Neural crest cell (in vitro differentiated cells): ENCODE measurements at places on chromosomes 2 and 18. TPM values are rescaled to one million over a fixed set of nuclear protein-coding genes. Genes with fewer than 3 reads are reported as not detected.

- no peak for DNase-seq
Measured at GRCh38 chr18:473802-474201, 26.7 kb downstream of the COLEC12 start.

Gene SAG
- not detected in 2 replicates for total RNA-seq

- DNase-seq: peak; percentile 88
Measured at GRCh38 chr2:10434886-10435819, 13.0 kb downstream of the ODC1 start.

GRCh38 chr2:117774716-117775115 lies 39.8 kb upstream of the DDX18 start:
- DNase-seq: no peak

- DNase-seq: no peak
Measured at GRCh38 chr2:197296835-197297234, 13.7 kb downstream of the ANKRD44 start.

Gene CHRND
- total RNA-seq: 4.1 and 5.8 TPM in 2 replicates

Gene ARHGAP25
- 2.5 and 3.0 TPM in 2 replicates for total RNA-seq

DNA sequence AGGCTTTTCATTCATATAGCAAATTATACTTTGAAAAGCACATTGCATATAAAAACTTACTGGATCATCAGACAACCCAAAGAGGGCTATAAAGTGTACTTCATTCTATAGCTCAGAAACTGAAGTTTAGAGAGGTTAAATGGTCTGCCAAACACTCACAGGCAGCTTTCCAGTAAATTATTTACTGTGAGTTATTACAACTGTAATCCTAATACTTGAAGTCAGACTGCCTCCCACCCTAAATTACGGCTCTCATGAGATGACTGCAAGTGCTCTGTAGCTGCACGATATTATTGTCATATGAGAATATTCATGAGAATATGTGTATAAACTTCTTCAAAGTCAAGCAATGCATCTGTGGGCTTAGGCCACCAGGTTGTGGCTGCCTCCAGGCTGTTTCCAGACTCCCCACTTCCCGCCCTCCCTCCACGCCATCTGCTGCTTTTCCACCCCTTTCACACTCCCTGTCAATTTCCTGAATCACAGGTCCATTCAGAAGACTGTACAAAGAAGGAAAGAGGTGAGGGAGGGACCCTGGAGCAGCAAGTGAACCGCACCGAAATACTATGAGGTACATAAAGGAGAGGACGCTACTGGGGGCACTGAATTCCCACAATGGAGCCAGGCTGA lies 111.1 kb upstream of the SPOPL start:
- DNase-seq: no peak

GRCh38 chr2:105081006-105081601 lies 43.2 kb downstream of the MRPS9 start:
- no peak for DNase-seq

Gene NEU4
- 0.14 and 0.25 TPM in 2 replicates for total RNA-seq

DNA sequence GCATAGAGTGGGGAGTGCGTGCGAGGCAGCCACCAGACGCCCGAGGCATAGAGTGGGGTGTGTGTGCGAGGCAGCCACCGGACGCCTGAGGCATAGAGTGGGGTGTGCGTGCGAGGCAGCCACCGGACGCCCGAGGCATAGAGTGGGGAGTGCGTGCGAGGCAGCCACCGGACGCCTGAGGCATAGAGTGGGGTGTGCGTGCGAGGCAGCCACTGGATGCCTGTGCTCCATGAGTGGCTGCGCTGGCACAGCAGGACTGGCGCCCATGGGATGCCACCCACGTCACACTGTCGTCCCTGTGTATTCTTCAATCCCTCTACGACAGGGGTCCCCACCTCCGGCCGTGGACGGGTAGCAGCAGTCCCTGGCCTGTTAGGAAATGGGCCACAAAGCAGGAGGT lies 221.9 kb downstream of the HDAC4 start:
- DNase-seq: no peak

Gene CIB4
- not detected in 2 replicates for total RNA-seq

Gene DNAJC10
- total RNA-seq: 103 and 114 TPM in 2 replicates

- no peak for DNase-seq
Measured at GRCh38 chr2:51065276-51065675, 33.3 kb upstream of the NRXN1 start.

DNA sequence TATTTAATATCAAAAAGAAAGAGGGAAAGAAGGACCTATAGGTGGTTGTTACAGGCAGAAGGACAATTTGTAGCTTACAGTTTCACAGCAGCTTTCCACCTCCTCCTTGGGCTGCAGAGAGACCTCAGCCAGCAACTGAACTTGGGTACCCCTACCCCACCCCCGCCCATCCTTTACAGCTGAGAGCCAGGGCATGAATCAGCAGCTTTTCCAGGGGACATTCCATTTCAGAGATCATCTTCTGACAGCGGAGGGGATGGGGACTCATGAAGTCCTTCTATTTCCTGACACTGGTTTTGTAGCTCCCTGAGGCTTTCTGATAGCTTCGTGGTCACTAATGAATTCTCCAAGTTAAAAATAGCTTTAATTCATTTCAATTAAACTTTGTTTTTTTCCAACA lies 96.4 kb downstream of the ITGB1BP1 start:
- DNase-seq: no peak

Gene MATN3
- total RNA-seq: 1.3 and 1.9 TPM in 2 replicates

- DNase-seq: no peak
Measured at GRCh38 chr2:41329040-41329439, 718.8 kb upstream of the PKDCC start.

DNA sequence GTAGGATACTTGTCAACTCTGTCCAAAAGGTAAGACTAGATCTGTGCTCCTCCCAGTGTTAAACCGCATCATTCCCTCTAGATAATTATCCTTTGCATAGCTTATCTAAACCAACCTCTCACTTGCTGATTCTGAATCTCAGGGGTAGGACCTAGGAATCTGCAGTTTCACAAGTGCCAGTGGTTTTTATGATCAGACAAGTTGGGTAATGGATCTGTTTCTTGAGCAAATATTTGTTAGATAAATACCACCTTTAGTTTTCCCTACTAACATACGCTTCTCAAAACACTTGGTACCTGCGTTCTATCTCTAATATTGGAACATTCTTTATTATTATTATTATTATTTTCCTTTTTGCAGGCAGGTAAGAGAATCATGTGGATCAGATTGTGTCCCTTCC lies 439.9 kb downstream of the PTPRM start:
- DNase-seq: no peak

DNA sequence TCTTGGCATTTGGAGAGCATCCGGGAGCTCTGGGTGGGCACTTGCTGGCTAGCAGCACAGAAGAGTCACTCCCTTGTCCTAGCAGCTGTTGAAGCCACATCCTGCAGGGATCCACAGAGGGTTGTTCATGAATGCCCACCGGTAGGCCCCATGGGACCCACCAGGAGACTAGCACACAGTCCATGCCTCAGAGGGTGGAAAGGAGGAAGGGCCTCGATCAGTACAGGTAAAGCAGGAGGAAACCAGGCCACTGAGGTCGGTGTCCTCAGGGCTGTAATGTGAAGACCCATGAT lies 205.8 kb downstream of the SEPTIN10 start:
- DNase-seq: no peak

DNA sequence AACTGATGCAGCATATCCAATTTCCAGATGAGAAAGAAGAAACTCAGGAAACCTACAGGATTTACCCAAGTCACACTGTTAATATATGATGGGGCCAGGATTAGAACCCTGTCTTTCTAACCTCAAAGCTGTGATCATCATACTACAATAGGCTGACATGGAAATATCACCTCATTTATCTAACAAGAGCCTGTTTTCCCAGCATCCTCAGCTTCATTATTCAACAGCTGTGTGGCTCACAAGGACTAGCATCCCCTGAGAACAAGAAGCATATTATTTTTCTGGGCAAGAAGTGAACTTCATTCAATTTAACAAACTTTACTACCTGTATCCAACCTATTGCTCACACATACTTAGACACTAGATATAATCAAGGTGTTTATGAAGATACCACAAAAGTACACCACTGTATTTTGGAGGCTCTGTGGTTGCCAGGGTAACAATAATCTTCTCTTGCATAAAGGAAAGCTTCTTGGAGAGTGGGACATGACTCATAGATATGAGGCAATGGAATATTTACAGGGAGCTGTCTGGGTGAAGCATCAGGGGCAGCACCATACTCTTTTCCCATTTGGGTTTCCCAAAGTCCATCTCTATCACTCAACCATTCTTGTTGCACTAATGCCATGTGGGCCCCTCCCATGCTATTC lies 218.2 kb downstream of the RAD51AP2 start:
- DNase-seq: no peak

- DNase-seq: no peak
Measured at GRCh38 chr18:12744103-12744502, 41.3 kb downstream of the PSMG2 start.

GRCh38 chr2:28068088-28068487 lies 177.6 kb downstream of the BABAM2 start:
- DNase-seq: no peak

- DNase-seq: no peak
Measured at GRCh38 chr2:176681584-176682115, 412.4 kb downstream of the MTX2 start.

DNA sequence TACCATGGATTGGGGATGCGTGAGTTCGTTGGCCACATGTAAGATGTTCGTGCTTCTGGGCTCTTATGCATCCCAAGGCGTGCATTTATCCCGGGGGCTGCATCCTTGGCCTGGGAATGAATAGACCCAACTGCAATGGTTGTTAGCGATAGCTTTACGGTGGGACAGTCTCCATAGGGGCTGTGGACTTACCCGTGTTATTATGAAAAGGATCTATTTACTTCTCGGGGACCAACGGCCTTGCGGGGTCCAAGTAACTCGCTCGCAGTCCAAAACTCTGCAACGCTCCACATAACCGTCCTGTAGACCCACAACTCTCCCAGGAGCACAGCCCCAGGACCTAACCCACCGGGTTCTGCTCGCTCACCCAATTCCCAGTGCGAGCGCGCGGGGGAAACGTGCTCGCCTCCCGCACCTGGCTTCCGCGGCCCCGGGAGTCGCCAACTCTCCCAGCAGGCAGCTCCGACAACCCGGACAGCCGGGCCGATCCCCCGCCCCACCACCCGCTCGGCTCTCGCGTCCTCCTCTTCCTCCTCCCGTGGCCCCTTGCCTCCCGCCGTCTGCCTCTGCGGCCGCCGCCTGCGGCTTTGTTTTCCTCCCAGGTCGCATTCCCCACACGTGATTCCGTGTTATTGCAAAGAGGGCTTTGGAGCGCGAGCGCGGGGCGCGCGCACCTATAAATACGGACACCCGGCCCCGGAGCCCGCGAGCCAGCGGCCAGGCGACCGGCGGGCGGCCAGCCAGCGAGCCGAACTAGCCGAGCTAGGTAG lies at the start of gene CABLES1:
Gene CABLES1 (plus strand): TSS at position 706 of the 770 bp plus-strand sequence. CDS start 278 bp downstream, outside the sequence.
- peak; percentile 43 for DNase-seq

DNA sequence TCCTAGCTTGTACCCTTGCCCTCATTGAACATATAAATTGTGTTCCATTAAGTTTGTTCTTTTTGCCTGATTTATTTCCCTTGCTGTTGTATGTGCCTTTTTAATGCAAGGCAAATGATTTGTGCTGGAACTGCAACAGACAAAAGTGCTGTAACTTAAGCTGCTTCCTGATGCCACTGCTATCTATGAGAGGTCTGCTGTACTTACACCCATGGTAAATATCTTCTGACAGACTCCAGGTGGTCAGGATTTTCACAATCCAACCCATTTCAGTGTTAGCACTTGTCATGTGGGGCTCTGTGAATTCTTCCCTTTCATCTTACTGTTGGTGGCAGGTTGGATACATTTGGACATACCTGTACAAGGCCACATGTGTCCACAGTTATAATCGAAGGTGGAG lies 63.5 kb downstream of the ARHGAP15 start:
- no peak for DNase-seq

- DNase-seq: peak; percentile 42
Measured at GRCh38 chr2:96265349-96265839, 403 bp downstream of the TMEM127 start.

GRCh38 chr2:225891771-225892170 lies 492.3 kb downstream of the NYAP2 start:
- no peak for DNase-seq

Gene ALPG
- total RNA-seq: not detected in 2 replicates

Gene HMSD
- 8.5 and 10.0 TPM in 2 replicates for total RNA-seq

Gene GKN1
- not detected in 2 replicates for total RNA-seq

DNA sequence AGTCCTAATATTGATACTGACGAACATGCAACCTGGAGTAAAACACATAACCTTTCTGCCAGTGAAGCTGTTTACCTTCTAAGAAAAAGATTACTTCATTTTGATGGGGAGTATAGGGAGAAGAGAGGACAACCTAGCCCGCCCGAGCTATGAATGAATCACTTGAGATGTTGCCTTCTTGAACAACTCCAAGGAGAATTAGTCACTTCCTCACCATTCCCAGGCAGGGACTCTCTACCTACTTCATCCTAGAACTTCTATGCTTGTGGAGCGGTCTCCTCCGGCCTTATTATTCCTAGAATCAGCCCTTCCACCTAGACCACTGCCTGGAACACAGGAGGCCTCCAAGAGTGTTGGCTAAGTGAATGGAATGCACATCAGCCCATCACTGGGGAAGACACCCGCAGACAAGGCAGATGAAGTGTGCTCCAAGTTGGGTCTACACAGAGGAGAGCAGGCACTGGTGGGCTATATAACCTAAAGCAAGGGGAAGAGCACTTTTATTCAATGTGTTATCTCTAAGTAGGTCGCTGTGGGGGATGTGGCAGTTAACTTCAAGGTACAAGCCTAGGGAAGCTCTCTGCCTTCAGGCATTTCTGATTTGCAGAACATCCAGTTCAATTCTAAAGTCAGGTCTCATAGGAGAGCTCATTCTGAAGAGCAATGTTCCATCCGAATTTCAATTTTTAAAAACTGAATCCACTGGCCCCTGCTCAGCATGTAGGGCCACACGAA lies 57.4 kb downstream of the STK39 start:
- DNase-seq: no peak
